Ovary (tissue), 10 donors: ENCODE measurements at places on chromosomes 13 and 19.

GRCh38 chr13:103229674-103230073 is 163.5 kb upstream of the SLC10A2 start:
- H3K27me3 ChIP-seq, result no peaks in the 10 kb centered on the region
- H3K4me1 ChIP-seq, result no peaks in the 10 kb centered on the region
- no peak overlapping the region for H3K4me3 ChIP-seq
- H3K27ac ChIP-seq, result no peak overlapping the region
- DNase-seq, result no peak

DNA sequence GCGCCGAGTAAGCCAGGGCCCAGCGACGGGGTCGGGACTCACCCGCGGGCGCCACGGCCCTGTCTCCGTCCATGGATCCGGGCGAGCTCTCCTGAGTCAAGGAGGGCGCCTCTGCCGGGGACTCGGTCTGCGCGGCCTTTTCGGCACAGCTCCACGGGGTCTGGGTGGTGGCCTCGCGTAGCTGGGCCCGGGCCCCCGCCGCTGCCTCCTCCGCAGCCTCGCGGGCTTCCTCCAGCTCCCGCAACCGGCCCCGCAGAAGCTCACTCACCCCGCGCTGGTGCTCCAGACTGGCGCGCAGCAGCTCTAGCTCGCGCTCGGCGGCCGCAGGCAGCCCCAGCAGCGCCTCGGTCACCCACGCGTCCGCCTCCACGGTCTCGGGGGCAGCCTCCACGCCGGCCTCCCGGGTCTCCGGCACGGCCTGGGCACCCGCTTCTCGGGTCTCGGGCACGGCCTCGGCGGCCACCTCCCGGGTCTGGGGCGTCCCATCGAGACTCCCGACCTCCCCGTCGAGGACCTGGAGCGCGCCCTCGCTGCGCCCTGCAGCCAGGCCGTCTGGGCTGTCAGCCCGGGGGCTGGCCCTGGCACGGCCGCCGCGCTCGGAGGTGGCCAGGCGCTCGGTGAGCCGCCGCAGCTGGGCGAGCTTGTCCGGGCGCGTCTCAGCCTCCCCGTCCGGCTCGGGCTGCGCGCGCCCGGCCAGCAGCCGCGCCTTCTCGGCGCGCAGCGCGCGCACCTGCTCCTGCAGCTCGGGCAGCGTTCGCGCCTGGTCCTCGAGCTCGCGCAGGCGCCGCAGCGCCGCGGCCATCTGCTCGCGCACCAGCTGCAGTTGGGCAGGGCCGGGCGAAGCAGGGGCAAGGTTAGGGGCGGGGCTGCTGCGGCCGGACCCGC is 8.4 kb downstream of the KANK3 start:
- H3K4me1 ChIP-seq, result no peaks in the 10 kb centered on the region
- H3K27ac ChIP-seq, result no peak overlapping the region
- H3K27me3 ChIP-seq, result peaks cover 5% of the 10 kb centered on the region
- H3K4me3 ChIP-seq, result no peak overlapping the region
- DNase-seq, result peak; percentile 56

GRCh38 chr13:51772781-51773180 is 31.2 kb downstream of the DHRS12 start:
- no peaks in the 10 kb centered on the region for H3K36me3 ChIP-seq
- no peaks in the 10 kb centered on the region for H3K27me3 ChIP-seq
- H3K27ac ChIP-seq, result no peak overlapping the region
- H3K4me3 ChIP-seq, result no peak overlapping the region
- DNase-seq, result no peak
- peaks cover 14% of the 10 kb centered on the region for H3K4me1 ChIP-seq

DNA sequence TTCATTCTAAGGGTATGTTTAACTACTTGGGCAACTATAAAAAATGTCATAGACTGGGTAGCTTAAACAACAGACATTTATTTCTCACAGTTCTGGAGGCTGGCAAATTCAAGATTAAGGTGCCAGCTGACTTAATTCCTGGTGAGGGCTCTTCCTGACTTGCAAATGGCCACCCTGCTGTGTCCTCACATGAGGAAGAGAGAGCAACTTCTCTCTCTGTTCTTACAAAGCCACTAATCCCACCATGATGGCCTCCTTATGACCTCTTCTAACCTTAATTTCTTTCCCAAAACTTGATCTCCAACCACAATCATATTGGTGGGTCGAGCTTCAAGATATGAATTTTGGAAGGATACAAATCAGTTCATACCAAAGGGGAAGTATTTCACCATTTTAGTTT is 399.0 kb downstream of the DCT start:
- H3K27ac ChIP-seq, result no peak overlapping the region
- no peaks in the 10 kb centered on the region for H3K36me3 ChIP-seq
- no peak for DNase-seq

DNA sequence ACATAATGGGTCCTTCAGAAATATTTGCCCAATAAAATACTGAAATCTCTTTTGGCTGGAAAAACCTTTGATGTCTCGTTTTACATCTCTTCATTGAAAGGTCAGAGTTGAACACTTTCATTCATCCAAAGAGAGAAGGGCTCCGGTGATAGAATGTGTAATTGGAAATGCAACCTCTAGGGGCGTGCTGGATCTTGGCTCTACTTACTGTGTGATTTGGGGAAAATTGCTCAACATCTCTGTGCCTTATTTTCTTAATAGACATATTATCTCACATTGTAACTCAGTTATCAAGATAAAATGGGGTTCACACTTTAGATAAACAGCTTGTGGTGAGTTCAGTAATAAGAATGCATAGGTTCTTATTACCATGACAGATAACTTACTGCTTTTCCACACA is 1444.1 kb downstream of the SLITRK5 start:
- H3K27ac ChIP-seq, result no peak overlapping the region
- no peak for DNase-seq
- no peaks in the 10 kb centered on the region for H3K27me3 ChIP-seq
- H3K4me1 ChIP-seq, result no peaks in the 10 kb centered on the region
